HepG2 (cell line): ENCODE measurements at places on chromosomes 7 and 10.

- peaks cover 9% of the 10 kb centered on the region for H3K4me1 ChIP-seq
- H3K36me3 ChIP-seq = peaks cover 8% of the 10 kb centered on the region
These were observed 10.8 kb downstream of the ZNF394 start for GRCh38 chr7:99489235-99489634.

DNA sequence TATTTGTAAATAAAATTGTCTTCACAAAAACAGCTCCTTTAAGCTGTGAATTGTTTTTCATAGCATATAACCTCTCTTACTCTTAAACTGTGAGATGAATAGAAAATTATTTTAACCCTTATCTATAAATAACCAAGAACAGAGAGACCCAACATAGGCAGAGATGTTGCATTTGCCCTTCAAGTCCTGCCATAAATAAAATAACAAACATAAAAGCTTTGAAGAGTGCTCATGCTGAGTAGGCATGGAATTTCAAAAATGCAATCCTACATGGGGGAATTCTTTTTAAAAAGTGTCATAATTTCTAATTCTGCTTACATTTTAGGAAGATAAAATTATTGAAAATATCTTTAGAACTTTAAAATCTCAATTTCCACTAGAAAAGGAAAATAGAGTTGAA lies 124.1 kb upstream of the FERD3L start:
- no peak overlapping the region for H3K27ac ChIP-seq
- no peaks in the 10 kb centered on the region for H3K27me3 ChIP-seq
- H3K36me3 ChIP-seq = no peaks in the 10 kb centered on the region
- DNase-seq = no peak

GRCh38 chr10:87646935-87647334 lies 12.7 kb upstream of the PAPSS2 start:
- no peaks in the 10 kb centered on the region for H3K27me3 ChIP-seq
- H3K36me3 ChIP-seq = no peaks in the 10 kb centered on the region
- H3K4me3 ChIP-seq = no peak overlapping the region
- DNase-seq = no peak
- H3K4me1 ChIP-seq = peaks cover 19% of the 10 kb centered on the region

GRCh38 chr10:50614444-50615137 lies 9.2 kb downstream of the SGMS1 start:
- peak; percentile 53 for DNase-seq
- no peaks in the 10 kb centered on the region for H3K27me3 ChIP-seq
- no peaks in the 10 kb centered on the region for H3K36me3 ChIP-seq
- peaks cover 26% of the 10 kb centered on the region for H3K4me1 ChIP-seq

DNA sequence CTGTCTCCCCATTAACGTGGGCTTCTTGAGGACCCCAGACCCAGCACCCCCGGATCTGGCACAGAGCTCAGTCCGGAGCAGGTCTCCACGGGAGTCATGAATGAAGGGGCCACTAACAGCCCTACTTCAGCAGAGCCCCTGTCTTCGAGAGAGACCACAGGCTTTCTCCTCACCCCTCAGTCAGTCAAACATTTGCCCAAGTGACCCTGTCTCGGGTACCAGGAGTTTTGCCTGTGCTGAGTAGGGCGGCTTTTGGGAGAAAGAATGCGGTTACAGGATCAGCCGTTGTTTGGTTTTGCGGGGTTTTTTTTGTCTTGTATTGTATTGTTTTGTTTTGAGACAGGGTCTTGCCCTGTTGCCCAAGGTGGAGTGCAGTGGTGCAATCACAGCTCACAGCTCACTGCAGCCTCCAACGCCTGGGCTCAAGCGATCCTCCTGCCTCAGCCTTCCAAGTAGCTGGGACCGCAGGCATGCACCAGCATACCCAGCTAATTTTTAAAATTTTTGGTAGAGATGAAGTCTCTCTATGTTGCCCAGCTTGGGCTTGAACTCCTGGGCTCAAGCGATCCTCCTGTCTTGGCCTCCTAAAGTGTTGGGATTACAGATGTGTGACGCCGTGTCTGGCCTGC lies 16.5 kb downstream of the ADAP1 start:
- H3K4me1 ChIP-seq = peaks cover 9% of the 10 kb centered on the region
- H3K4me3 ChIP-seq = no peak overlapping the region
- no peak for DNase-seq
- no peaks in the 10 kb centered on the region for H3K27me3 ChIP-seq
- H3K27ac ChIP-seq = no peak overlapping the region

GRCh38 chr7:79452495-79453265 lies 787 bp downstream of the MAGI2 start:
- H3K27ac ChIP-seq = peak overlapping the region; percentile 95
- no peaks in the 10 kb centered on the region; the same call in 2 of the 3 replicates for H3K27me3 ChIP-seq
- peak overlapping the region; percentile 84 for H3K4me3 ChIP-seq
- peaks cover 54% of the 10 kb centered on the region for H3K4me1 ChIP-seq
- H3K36me3 ChIP-seq = no peaks in the 10 kb centered on the region

- H3K4me3 ChIP-seq = no peak overlapping the region
- peaks cover 34% of the 10 kb centered on the region for H3K4me1 ChIP-seq
- no peak overlapping the region for H3K27ac ChIP-seq
- no peak for DNase-seq
These were observed 85.9 kb downstream of the MAD1L1 start for GRCh38 chr7:2146676-2147472.

- H3K4me3 ChIP-seq = no peak overlapping the region
- H3K36me3 ChIP-seq = no peaks in the 10 kb centered on the region
- DNase-seq = no peak
- peaks cover 27% of the 10 kb centered on the region for H3K4me1 ChIP-seq
- H3K27me3 ChIP-seq = peaks cover 2% of the 10 kb centered on the region; the same call in 1 of the 2 replicates
- H3K27ac ChIP-seq = no peak overlapping the region
These were observed 32.1 kb downstream of the HIF1AN start for GRCh38 chr10:100567826-100568225.

DNA sequence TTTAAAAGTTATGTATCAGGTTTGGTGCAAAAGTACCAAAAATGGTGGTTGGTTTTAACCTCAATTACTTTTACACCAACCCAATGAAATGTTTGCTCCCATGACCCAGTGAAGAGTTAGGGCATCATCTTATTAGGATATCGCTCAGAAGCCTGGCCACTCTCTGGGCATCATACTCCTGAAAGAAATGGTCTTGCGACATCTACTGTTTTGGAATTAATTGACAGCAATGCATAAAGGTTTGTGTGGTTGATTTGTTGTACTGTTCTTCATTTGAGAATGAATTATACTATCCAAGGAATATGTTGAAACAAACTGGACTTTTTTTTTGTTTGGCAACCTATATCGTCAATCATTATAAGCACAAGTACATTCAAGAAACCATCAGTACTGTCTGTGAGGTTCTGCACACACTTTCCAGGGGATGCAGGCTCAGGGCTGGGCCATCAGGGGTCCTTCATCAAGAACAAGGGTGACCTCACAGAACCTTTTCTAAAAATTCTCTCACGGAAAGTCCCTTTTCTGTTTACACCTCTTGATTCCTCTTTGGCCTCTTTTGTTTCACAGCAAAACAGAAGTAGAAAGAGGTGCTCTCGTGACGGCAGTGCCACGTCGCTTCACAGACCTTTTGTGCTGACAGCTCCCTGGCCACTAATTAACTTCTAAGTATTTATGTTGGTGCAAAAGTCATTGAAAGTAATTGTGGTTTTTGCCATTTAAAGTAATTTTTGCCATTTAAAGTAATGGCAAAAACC lies 117.2 kb upstream of the KLF6 start:
- peak; percentile 38 for DNase-seq
- no peaks in the 10 kb centered on the region for H3K36me3 ChIP-seq
- no peak overlapping the region for H3K4me3 ChIP-seq
- H3K27me3 ChIP-seq = no peaks in the 10 kb centered on the region
- H3K27ac ChIP-seq = peak overlapping the region; percentile 33

DNA sequence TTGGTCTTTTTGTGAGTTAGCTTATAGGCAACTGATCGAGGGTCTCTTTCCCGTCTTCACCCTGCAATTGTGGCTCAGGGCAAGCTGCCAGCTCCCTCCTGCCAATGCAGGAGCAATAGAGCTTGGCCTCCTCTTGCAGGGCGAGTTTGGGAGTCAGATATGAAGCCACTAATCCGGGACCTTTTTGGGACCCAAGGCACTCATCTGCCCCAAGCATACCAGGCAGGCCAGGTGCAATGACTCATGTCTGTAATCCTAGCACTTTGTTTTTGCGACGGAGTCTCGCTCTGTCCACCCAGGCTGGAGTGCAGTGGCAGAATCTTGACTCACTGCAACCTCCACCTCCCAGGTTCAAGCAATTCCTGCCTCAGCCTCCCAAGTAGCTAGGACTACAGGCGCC lies 21.1 kb downstream of the LIMK1 start:
- H3K4me1 ChIP-seq = no peaks in the 10 kb centered on the region
- DNase-seq = no peak
- H3K4me3 ChIP-seq = no peak overlapping the region

- H3K4me1 ChIP-seq = peaks cover 100% of the 10 kb centered on the region
- no peak for DNase-seq
- H3K27me3 ChIP-seq = no peaks in the 10 kb centered on the region
These were observed 9.1 kb downstream of the TSPAN14 start for GRCh38 chr10:80462981-80463741.

DNA sequence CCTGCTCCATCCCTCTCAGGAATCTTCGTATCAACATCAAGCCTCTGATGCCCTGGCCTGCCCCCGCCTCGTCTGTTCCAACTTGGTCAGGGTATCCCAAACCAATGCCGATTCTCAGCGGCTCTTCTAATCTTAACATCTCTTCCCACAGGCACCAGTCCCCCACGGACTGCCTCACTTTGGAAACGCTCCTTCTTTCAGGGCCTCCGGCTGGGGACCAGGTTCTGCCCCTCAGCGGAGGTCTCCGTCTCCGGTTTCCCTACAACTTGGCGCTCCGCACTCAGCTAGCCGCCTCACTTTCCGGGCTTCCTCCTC lies 488 bp downstream of the ABCF2 start:
- peaks cover 28% of the 10 kb centered on the region for H3K4me1 ChIP-seq
- no peaks in the 10 kb centered on the region for H3K27me3 ChIP-seq
- DNase-seq = no peak
- peak overlapping the region; percentile 17 for H3K27ac ChIP-seq
- peak overlapping the region; percentile 91 for H3K4me3 ChIP-seq

DNA sequence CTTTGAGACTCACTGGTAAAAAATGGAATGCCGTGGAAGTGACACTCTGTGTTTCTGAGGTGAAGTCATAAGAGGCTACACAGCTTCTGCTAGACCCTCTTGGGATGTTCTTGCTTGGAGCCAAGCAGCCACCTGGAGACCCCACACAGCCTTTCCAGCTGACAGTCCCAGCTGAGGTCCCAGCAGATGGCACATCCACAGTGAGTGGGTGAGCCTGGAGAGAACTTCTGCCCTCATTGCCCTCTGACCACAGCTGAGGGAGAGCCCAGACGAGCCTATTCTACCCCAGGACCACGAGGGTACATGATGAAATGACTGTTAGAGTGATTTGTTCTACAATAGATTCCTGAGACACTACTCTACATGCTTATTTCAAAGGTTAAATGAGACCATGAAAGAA lies 44.3 kb downstream of the CXCL12 start:
- H3K4me3 ChIP-seq = no peak overlapping the region
- H3K27ac ChIP-seq = no peak overlapping the region
- no peaks in the 10 kb centered on the region for H3K36me3 ChIP-seq
- H3K4me1 ChIP-seq = no peaks in the 10 kb centered on the region

DNA sequence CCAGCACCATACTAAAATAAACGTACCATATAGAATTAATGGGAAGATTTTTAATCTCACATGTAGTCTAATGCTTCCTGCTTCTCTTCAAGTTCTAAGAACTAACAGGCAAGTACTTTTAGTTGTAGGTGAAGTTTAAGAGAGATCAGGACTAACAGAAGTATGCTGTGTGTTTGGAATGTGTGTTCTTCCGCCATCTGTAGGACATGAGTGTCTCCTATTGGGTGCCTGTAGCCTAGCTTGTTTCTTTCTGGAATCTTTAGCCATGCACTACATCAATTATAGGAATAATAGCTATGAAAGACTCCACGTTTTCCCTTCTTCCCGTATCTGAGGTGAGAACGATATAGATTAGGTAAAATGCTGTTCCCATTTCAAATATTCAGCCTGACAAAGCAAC lies 140.2 kb upstream of the AHR start:
- H3K27ac ChIP-seq = no peak overlapping the region
- peak; percentile 13 for DNase-seq
- H3K36me3 ChIP-seq = no peaks in the 10 kb centered on the region
- H3K4me1 ChIP-seq = peaks cover 10% of the 10 kb centered on the region

- no peak overlapping the region for H3K4me3 ChIP-seq
- no peak overlapping the region for H3K27ac ChIP-seq
These were observed 44.4 kb upstream of the COMMD3 start for GRCh38 chr10:22271786-22272185.

- no peak overlapping the region for H3K4me3 ChIP-seq
- no peaks in the 10 kb centered on the region for H3K36me3 ChIP-seq
- H3K27me3 ChIP-seq = no peaks in the 10 kb centered on the region
- H3K4me1 ChIP-seq = peaks cover 37% of the 10 kb centered on the region
These were observed 90.9 kb downstream of the BAMBI start for GRCh38 chr10:28768227-28768626.

DNA sequence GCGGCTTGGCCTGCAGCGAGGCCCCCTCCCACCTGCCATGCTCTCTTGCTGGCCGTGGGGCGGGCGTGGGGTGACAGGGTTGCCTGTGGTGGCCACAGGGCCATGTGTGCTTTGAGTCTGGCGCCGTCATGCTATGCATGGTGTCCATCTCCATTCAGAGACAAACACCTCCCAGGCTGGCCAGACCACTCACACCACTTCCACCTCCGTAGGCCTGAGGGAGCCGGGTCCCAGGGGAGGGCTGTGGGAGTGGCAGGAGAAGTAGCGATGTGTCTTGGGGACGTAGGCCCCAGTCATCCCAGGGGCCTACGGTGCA lies 65.5 kb downstream of the DNAJB6 start:
- DNase-seq = no peak
- H3K4me1 ChIP-seq = no peaks in the 10 kb centered on the region
- peaks cover 3% of the 10 kb centered on the region for H3K36me3 ChIP-seq
- no peak overlapping the region for H3K4me3 ChIP-seq
- H3K27ac ChIP-seq = no peak overlapping the region
- no peaks in the 10 kb centered on the region for H3K27me3 ChIP-seq

- DNase-seq = no peak
- H3K4me3 ChIP-seq = no peak overlapping the region
- no peaks in the 10 kb centered on the region for H3K36me3 ChIP-seq
These were observed 168.2 kb downstream of the SEPTIN7 start for GRCh38 chr7:35969066-35969465.

DNA sequence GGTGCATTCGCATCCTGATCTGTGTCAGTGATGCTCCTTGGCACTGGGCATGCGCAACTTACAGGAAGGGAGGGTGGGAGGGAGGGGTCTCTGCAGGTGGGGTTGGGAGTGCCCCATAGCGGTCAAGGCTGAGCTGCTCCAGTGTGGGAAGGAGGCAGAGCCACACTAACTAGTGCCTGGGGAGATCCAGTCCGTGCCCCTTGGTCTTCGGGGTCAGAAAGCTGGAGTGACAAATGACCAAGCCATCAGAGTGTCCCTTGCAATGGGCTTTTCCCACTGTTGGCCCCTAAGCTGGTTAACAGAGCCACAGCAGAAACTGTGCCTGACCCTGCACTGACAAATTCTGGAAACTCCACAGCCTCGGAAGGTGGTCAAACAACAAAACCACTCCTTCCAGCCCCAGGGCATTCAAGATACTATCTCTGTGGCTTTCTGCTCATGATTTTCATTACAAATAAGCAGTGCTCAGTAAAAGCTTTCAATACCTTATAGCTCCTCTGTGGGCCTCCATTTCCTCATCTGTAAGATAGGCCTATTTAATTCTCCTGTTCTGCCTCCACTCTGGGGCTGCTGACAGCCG lies 138.1 kb upstream of the UNC5B start:
- peaks cover 75% of the 10 kb centered on the region; the same call in 2 of the 3 replicates for H3K27me3 ChIP-seq
- H3K4me3 ChIP-seq = no peak overlapping the region
- no peak overlapping the region for H3K27ac ChIP-seq
- no peaks in the 10 kb centered on the region for H3K4me1 ChIP-seq

- H3K27me3 ChIP-seq = no peaks in the 10 kb centered on the region
- H3K27ac ChIP-seq = no peak overlapping the region
- H3K4me1 ChIP-seq = no peaks in the 10 kb centered on the region
- no peak overlapping the region for H3K4me3 ChIP-seq
- DNase-seq = no peak
- peaks cover 29% of the 10 kb centered on the region; the same call in 2 of the 3 replicates for H3K36me3 ChIP-seq
These were observed 19.0 kb downstream of the MINPP1 start for GRCh38 chr10:87523731-87524130.
